ENCODE measurements at places on chromosomes 4 and X.

DNA sequence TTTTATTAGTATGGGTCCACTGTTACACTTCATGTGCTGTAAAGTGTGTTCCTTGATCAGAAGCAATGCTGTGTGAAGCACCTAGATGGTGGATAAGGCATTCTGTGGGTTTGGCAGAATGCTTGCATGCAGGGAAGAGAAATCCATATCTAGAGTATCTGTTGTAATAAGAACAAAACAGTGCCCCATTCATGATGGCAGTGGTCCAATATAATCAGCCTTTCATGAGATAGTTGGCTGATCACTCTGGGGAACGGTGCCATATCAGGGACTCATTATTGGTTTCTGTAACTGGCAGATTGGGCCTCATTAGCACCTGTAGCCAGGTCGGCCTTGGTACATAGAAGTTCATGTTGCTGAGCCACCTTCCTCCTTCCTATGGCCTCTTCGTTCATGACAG lies 28.7 kb downstream of the STIM2 start:
- DNase-seq: no peak

- no peak for DNase-seq
Observed at GRCh38 chr4:105145903-105146275, 787 bp upstream of the TET2 start.

DNA sequence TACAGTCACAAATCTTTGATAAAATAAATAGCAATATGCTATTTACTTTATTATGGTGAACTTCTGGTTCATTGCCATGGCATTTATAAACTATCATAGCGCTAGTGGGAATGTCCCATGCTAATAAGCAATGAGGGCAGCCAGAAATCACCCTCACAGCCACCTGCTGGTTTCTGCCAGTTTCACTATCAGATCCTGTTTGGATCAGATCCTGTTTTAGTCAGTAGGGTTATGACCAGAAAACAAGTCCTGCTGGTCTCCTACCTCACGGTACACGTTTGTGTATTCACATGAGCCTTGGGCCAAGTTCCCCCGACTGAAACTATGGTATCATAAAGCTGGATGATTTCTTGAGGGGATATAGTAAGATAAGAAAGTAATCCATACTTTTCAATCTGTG lies 17.7 kb downstream of the FOXR2 start:
- no peak for DNase-seq

DNA sequence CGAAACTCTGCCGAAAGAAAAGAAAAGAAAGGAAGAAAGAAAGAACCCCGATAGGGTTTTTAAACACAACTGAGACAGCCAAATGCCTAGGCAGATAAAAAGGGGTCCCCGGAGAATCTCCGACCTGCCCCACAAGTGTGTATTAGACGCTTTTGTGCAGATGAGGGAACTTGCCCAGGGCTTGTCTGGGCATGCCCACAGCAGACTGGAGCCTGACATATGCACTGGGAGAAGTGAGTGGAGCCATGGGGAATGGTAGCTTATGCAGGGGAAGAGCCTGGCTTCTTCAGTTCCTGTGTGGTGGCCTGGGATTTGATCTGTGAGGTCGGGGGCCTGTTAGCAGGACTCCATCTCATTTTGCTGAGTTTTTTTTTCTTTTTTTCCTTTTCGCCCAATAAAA lies 199.0 kb downstream of the GPC3 start:
- no peak for DNase-seq

DNA sequence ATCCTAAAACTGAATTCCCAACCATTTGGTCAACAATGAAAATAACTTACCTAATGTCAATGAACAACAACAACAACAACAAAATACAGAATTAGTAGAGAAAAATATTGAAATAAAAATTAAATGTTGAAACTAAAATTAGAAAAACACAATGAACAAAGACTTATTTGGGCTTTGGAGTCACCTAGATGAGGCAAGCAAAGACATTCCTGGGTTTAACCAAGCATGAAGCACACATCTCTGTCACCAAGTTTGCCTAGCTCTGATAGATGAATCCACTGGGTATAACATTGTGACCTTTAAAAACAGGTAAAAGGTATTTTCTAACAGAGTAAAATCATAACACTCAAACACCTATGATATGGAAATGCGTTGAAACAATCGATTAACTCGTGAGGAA lies 13.2 kb upstream of the SYTL5 start:
- no peak for DNase-seq

- no peak for DNase-seq
Observed at GRCh38 chrX:72621625-72622485, 49.2 kb upstream of the HDAC8 start.

DNA sequence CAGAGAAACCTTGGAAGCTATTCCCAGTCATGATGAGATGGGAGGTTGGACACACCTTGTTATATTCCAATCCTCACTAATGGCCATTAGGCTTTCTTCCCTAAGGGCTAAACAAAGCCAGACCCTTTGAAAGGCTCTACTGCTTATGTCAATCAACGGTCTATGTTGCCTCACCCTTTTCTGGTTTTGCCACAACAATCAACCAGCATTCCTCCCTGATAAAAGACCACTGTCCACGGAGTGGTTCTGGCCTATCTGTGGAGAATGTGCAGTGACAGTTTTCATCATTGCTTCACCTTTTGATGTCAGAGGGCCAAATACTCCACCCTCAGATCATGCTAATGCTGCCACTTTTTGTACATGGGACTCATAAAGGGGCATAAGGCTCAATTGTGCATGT lies 913.4 kb downstream of the RPA4 start:
- DNase-seq: no peak

GRCh38 chr4:119763386-119763785 lies 134.8 kb upstream of the PDE5A start:
- no peak for DNase-seq

GRCh38 chrX:141652286-141652685 lies 46.3 kb downstream of the SPANXD start:
- no peak for DNase-seq

DNA sequence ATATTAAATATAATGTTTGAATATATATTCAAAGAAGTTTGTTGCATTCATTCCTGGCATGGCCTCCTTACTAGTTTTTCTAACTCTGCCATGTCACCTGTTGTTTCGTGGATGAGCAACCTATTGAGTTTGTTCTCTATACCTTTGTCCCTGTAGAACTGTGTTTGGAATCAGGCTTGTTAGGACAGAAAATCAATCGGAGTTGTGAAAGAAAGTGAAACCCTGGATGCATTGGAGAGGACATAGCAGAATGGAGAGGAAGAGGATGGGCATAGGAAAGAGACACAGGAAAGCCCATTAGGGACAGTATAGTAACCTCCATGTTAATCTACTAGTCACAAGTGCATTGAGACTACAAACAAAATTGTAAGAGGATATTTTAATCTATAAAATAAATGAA lies 31.2 kb downstream of the ANK2 start:
- no peak for DNase-seq

GRCh38 chrX:95058815-95059214 lies 1384.8 kb downstream of the FAM133A start:
- no peak for DNase-seq

- no peak for DNase-seq
Observed at GRCh38 chr4:26226629-26227376, 94.0 kb upstream of the RBPJ start.

DNA sequence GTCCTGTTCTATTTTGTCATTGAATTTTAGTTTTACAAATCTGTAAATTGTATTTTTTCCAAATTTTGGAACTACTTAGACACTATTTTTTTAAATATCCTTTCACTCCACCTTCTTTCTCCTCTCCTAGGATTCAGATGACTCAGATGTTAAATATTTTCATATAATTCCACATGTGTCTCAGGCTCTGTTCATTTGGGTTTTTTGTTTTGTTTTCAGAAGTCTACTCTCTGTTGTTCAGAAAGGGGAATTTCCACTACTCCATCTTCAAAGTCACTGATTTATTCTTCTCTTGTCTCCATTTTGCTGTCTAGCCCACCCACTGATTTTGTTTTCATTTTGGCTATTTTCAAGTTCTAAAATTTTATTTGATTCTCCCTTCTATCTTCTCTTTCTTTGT lies 264.0 kb upstream of the SLIT2 start:
- DNase-seq: no peak

GRCh38 chr4:142336251-142336934 lies 509.7 kb downstream of the INPP4B start:
- no peak for DNase-seq

DNA sequence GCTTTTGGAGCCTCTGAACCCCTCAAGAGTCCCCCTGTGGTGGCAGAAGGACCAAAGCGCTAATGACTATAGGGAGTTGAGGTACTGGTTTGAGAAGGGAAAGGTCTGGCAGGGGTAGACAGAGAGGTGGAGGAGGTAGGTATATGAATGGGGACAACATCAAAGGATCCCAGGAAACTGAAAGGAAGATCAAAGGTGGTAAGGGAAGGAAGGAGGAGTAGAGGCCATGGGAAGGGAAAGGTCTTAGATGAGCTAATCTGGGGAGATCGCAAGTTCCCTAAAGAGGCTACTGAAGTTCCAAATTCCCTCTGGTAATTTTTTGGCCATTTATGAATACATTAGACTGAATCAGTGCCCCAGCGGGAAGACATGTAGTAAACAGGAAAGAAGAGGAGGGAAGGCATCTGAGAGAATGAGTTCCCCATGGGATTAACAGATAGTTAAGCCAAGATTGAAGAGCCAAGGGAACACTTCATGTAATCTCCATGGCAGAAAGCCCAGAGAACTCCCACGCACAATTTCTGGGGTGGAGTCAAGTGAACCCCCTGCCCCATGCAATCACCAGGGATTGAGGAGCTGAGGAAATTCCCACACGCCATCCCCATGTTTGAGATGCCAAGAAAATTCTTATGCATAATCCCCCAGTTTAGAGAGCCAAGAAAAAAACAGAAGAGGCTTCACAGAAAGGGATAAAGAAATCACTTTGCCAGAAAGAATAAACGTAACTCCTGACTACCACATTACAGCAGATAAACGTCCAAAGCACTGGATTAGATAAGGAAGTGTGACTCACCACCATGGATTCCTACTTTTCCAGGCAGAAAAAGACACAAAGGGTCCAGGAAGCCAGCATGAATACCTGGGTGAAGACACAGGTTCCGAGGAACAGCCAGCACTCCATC lies 25.8 kb downstream of the ZNF630 start:
- DNase-seq: no peak

GRCh38 chrX:46333550-46333949 lies 211.7 kb downstream of the ZNF674 start:
- DNase-seq: no peak

- DNase-seq: no peak
Observed at GRCh38 chr4:70603856-70604255, 11.8 kb downstream of the AMBN start.

- no peak for DNase-seq
Observed at GRCh38 chr4:11341337-11342043, 87.2 kb downstream of the HS3ST1 start.

DNA sequence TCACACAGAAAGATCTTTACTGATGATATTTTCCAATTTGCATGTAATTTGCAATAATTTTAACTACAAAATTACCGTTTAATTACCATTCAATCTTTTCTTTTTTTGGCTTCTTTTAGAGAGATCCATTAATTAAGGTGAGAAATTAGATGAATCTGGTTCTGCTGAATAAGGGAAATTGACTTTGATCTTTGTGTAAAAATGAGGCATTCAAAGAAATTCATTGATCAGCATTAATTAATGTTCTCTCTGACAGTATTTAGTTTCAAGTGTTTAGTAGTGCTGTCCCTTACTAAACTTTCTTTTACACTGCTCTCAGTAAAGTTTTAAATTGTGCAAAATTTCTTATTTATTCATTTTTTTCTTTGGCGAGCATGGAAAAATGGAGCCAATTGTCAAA lies 97.2 kb upstream of the KCTD8 start:
- no peak for DNase-seq

- DNase-seq: no peak
Observed at GRCh38 chr4:109473824-109474223, 40.2 kb downstream of the SEC24B start.

DNA sequence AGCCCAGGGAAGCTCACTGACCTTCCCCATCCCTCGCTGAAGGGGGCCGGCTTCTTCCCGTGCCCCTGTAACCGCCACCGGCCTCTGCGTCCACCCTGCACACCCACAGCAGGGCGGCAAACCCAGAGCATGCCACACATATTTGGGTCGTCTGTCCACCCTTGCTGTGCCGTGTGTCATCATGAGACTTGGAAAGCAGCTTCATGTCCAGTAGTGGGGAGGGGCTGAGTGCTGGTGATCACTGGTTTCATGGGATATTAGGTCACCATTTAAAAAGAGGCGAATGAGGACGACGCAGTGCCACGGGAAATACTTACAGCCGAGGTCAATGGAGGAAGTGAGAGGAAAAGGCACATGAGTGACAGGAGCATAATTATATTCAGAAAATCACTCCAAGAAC lies 74.8 kb downstream of the HTRA3 start:
- DNase-seq: no peak

DNA sequence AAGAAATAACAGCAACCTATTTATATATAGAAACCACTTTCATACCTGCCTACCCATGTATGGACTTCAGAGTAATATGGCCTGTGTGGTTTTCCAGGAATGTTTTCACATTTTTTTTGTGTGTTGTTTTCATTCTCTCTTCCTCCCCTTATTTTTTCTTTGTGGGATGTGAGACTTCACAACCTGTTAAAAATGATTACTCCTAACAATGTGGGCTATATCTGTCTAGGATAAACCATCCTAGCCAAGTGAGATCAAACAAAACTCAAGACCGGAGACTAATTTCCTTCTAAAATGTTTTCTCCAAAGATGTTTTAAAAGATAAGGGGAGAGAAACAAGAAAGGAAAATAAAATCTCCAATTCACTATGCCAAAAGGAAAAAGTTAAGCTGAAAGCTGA lies 106.1 kb upstream of the DIPK2B start:
- no peak for DNase-seq

- DNase-seq: no peak
Observed at GRCh38 chr4:79255793-79256192, 70.1 kb downstream of the NAA11 start.

DNA sequence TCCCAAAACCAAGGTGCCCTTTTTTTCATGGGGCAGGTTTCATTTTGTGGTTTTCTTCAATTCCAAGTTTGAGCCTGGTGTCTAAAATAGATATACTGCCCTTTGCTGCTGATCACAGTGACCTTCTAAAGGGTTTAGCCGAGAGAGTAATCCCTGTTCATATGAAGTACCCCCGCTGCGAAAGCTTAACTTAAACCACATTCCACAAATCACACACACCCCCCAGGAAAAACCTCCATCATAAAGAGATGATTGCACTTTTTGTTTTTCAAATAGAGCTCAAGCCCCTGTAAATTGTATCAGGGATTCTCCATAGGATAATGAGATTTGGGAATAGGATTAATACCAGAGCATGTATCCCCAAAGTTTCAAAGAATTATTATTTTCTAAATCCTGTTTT lies 90.8 kb downstream of the USP46 start:
- no peak for DNase-seq

GRCh38 chr4:109729117-109729717 lies 653 bp downstream of the PLA2G12A start:
- DNase-seq: no peak

GRCh38 chrX:329291-329910 lies 10.8 kb upstream of the GTPBP6 start:
- DNase-seq: no peak

DNA sequence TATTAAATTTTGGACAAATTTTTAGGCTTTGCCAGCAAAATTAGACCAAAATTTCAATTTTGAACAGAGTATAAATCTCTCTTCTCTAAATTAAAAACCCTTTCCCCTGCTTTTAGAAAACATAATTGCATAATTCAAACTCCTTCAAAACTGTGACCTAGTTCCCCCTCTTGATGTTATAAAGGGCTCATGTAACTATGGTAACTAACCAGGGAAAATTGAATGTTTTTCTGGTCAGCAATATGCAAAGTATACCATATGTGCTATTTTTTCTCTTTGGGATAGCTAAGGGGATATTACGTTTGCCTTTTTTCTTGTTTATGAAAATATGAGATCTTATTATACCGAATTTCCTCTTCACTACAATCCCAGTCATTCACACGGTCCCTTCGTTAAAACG lies 5.1 kb upstream of the ING2 start:
- DNase-seq: no peak

Data from stimulated activated CD8-positive, alpha-beta memory T cell treated with anti-CD3 and anti-CD28 coated beads, Interleukin-4, amount 100 ng/mL, for 1 hour (primary cell).